ENCODE measurements at places on chromosomes 6 and 20.

GRCh38 chr20:25045343-25045712, 12.6 kb downstream of the ACSS1 start:
- peak; percentile 31 for DNase-seq

DNA sequence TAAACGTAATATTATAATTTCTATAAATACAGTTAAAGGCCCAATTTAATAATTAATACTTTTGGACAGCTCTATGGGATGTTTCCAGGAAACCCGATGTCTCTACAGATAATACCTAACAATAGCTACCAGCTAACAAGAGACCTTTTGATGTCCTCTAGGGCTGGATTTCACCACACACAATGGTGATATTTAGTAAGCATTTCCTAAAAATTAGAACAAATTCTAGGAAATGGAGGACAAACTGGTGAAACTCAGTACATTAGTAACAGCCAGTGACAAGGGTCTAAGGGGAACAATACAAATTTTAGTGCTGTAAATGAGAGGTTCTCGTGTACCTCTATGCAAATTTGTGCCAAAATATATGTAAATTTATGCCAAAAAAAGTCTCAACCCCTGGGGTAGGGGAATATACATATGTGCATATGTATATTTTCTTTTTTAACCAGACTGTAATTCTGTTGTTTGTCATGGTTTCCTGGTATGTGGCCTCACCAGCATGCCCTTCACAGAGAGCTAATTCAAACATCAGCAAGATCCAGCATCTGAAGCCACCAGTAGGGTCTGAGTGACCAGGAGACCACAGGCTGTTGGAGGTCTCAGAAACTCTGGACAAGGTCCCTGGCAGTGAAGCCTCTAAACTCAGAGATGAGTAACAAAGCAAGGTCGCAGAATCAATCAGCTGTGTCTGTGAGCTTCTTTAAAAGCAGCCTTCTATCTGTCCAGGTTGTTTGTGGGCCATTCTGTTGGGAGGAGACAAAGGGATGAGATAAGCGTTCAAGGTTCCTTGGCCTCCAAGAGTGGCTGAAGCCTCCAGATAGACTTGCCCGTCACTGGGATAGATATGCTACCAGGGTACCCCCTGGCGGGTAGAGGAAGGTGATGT, 235.1 kb upstream of the RREB1 start:
- no peak for DNase-seq

DNA sequence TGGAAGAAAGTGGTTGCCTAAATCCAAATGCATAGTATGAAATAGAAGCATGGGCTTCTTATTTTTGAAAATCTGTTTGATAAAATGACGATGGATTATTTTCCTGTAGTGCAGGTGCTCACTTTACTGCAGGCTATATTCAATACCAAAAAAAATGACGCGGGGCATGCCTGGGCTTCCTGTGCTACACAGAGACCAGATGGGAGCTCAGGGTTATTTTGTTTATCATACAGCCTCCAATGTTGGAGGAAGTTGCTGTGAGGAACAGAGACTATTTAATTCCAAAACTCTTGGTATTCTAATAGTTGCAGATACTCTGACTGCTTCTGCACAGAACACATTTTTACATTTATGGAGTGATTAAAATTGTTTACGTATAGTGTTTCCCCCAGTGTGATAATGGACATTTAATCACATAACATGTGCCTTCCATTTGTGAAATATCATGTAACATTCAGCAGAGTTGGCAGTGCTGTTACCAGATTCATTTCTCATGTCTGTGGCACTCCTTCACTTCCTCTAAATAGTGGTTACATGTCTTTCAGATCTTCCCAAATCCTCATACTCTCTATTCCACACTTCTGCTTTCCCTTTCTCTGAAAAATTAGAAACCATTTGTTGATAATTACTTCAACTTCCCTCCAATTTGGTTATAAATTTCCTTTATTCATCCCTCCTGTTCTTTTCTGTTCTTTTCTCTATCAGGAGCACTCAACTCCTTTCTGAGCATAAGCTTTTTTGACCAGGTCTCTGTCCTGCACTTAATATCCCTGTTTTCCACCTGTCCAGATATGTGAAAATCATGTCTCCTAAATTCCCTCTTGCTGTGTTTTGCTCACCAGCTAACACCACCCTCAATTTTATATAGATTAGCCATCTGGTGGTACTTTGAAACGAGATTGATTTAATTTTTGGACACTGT, 121.6 kb downstream of the ADGRB3 start:
- no peak for DNase-seq

DNA sequence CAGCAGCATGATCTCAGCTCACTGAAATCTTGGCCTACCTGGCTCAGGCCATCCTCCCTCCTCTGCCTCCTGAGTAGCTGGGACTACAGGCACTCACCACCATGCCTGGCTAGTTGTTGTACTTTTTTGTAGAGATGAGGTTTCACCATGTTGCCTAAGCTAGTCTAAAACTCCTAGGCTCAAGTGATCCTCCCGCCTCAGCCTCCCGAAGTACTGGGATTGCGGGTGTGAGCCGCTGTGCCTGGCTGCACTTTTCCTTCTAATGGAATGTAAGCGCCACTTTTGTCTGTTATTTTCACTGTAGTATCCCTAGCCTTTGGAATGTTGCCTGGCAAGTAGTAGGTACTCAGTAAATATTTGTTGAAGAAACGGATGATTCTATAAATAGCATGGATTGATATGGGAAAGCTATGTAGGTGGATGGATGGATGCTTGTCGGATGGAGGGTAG, 10.4 kb upstream of the TRIB3 start:
- no peak for DNase-seq

- DNase-seq: no peak
Measured at GRCh38 chr20:33070111-33071053, 9.1 kb upstream of the BPIFB4 start.

DNA sequence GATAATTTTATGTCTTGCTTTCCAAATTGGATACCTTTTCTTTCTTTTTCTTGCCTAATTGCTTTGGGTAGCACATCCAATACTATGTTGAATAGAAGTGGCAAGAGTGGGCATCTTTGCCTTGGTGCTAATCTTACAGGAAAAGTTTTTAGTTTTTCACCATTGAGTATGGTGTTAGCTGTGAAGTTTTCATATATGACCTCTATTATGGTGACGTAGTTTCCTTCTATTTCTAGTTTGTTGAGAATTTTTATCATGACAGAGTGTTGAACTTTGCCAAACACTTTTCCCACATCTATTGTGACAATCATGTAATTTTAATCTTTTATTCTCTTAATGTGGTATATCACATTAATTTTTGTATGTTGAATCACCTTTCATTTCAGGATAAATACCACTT, 216.1 kb downstream of the LRFN2 start:
- DNase-seq: no peak

- no peak for DNase-seq
Measured at GRCh38 chr6:395432-396125, 4.0 kb downstream of the IRF4 start.

- DNase-seq: no peak
Measured at GRCh38 chr6:5172041-5172653, 87.0 kb downstream of the PPP1R3G start.

DNA sequence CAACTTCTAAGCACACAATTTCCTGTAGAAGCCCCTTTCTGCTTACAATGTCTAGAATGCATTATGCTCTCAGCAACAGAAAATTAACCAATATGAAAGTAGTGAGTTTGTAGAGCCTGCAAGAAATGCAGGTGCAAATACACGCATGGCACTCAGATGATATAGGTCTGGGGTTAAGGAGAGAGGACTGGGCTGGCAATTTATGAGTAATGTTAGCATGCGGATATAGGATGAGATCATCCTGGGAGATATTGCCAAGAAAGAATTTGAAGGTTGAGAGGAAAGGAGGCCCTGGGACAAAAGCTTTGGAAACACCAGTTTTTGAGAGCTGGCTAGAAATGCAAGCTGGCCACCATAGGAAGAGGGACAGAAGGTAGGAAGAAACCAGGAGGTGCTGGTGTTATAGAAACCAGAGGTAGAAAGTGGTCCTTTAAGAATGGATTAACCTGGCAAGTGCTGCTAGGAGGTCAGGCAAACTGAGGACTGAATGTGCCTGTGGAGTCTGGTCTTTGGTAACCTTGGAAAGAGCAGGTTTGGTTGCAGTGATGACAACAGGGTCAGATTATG, 183.2 kb upstream of the MYLIP start:
- DNase-seq: no peak

GRCh38 chr20:15708984-15709598, 864.2 kb downstream of the KIF16B start:
- DNase-seq: no peak

GRCh38 chr6:138719011-138719635, 54.4 kb upstream of the CCDC28A start:
- no peak for DNase-seq

- no peak for DNase-seq
Measured at GRCh38 chr6:142413111-142413510, 111.3 kb downstream of the ADGRG6 start.

GRCh38 chr6:108156180-108156937, 9.5 kb upstream of the NR2E1 start:
- no peak for DNase-seq

- DNase-seq: peak; percentile 30
Measured at GRCh38 chr6:132669690-132670291, 10.8 kb upstream of the TAAR1 start.

DNA sequence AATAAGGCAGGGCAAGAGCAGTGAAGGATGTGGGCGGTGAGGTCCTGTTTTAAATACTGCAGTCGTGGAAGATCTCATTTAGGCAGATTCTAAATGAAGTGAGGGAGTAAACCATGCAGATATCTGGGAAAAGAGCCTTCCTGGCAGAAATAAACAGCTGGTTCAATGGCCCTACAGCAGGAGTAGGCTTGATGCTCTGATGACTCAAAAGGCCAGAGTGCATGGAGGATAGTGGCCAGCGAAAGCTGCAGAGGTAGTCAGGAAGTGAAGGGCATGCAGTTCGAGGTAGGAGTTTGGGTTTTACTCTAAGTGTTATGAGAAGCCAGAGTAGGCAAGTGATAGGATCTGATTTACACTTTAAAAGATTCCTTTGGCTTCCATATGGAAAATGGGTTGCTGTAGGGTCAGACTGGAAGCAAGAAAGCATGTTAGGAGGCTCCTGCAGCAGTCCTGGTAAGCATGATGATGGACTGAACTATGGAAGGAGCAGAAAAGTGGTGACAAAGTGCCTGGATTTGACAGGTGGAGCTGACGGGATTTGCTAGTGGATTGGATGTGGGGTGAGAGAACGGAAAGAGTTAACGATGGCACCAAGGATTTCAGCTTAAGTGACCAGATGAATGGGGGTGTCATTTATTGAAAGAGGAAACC, 150.0 kb downstream of the GJA10 start:
- no peak for DNase-seq

DNA sequence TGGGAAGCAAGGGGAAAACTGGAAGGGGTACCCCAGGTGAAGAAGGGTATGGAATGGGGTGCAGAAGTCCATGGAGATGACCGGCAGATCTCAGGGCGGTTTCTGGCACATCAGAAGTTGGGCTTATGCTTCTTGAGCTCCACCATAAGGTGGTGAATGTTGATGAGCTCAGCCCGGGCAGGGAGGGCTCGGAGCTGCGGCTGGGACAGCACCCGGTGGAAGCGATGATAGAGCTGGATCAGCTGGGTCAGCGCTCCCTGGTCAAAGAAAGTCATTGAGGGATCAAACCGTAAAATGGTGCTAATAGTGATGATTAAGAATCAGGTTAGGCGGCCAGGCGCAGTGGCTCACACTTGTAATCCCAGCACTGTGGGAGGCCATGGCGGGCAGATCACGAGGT, 20.9 kb downstream of the VPS52 start:
- DNase-seq: no peak

All from CD8-positive, alpha-beta memory T cell (primary cell).